Lung (tissue), 17 donors: ENCODE measurements at places on chromosomes 1 and 21. TPM values are rescaled to one million over a fixed set of nuclear protein-coding genes. Genes with fewer than 3 reads are reported as not detected.

GRCh38 chr1:178908358-178908757, 37.5 kb upstream of the ANGPTL1 start:
- no peak overlapping the region for H3K27ac ChIP-seq
- H3K4me1 ChIP-seq: no peaks in the 10 kb centered on the region
- H3K27me3 ChIP-seq: no peaks in the 10 kb centered on the region
- no peak for DNase-seq
- H3K4me3 ChIP-seq: no peak overlapping the region

DNA sequence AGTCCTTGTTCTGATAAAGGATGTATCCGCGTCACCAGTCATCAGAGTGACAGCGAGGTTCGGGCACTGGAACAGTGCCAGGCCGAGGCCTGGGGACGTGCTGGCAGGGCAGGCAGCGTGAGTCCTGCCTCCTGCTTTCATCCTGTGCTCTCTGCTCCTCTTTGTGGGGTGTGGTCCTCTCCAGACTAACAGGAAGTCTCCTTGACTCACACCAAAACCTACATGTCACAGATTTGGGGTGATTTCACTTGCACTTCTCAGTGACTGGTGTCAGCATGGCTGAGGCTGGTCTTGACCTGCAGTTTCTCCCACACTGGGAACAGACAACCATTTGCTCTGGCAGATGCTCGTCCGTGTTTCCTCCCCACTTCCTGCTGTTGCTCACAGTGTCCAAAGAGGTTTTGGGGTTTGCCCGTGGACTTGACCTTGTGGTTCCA, 8.8 kb upstream of the NLRP3 start:
- H3K4me1 ChIP-seq: no peaks in the 10 kb centered on the region
- DNase-seq: no peak

- H3K36me3 ChIP-seq: no peaks in the 10 kb centered on the region
- no peak overlapping the region for H3K27ac ChIP-seq
- no peak for DNase-seq
- no peak overlapping the region for H3K4me3 ChIP-seq
- H3K27me3 ChIP-seq: no peaks in the 10 kb centered on the region
These were observed 369.1 kb upstream of the VAMP3 start for GRCh38 chr1:7401814-7402547.

- H3K4me1 ChIP-seq: no peaks in the 10 kb centered on the region
- H3K36me3 ChIP-seq: no peaks in the 10 kb centered on the region
- no peak for DNase-seq
- no peak overlapping the region for H3K27ac ChIP-seq
These were observed 19.5 kb downstream of the FAAH start for GRCh38 chr1:46413596-46413985.

GRCh38 chr1:41073971-41074370, 52.4 kb upstream of the SLFNL1 start:
- H3K4me3 ChIP-seq: no peak overlapping the region
- no peak for DNase-seq
- no peaks in the 10 kb centered on the region for H3K4me1 ChIP-seq

- no peak overlapping the region for H3K27ac ChIP-seq
- no peaks in the 10 kb centered on the region for H3K27me3 ChIP-seq
- H3K4me3 ChIP-seq: no peak overlapping the region
These were observed 41.6 kb upstream of the SLC45A1 start for GRCh38 chr1:8276173-8276914.

GRCh38 chr1:108609483-108610049, 49.7 kb downstream of the EEIG2 start:
- H3K27me3 ChIP-seq: no peaks in the 10 kb centered on the region
- peak; percentile 30 for DNase-seq
- peaks cover 12% of the 10 kb centered on the region for H3K36me3 ChIP-seq
- peaks cover 16% of the 10 kb centered on the region for H3K4me1 ChIP-seq
- no peak overlapping the region for H3K27ac ChIP-seq

DNA sequence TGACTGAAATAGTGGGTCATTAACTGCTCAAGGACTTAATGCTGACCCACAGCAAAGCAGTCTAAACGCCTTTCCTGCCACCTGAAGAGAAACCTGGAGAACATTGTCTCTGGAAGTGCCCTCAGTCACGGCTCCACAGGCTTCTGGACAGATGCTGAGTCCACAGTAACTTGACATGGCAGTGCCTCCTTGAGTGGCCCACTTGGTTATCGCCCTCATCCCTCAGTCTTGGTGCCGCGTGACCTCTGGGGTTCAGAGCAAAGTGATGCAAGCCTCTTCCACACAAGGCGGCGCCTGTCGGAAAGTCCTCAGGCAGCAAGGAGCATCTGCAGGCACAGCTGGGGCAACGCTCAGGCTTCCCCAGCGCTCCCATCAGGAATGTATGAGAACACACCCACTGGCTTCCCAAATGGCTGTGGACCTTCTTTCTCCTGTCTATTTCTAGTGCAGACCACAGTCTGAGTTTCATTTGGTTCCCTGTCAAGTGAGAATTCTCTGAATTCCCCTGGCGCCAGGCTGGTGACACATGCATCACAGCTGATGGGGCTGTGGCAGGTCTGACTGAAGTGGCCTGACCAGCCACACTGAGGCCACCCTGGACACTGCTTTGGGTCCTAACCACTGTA, 13.0 kb upstream of the ANGPTL7 start:
- H3K27me3 ChIP-seq: no peaks in the 10 kb centered on the region
- no peaks in the 10 kb centered on the region for H3K36me3 ChIP-seq
- peaks cover 11% of the 10 kb centered on the region for H3K4me1 ChIP-seq

DNA sequence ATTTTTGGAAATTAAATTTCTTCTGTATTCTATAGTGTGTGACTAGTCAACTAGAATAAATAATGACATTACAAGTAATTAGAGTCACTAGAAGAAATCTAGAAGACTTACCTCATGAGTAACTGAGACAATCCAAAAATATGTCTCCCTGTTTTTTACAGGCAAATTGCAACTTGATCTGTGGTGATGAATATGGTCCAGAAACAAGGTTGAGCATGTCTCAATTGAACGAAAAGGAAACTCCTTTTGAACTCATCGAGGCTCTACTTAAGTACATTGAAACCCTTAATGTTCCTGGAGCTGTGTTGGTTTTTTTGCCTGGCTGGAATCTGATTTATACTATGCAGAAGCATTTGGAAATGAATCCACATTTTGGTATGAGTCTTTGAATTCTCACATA, 36.7 kb downstream of the DHX9 start:
- no peak for DNase-seq
- H3K27ac ChIP-seq: no peak overlapping the region
- H3K27me3 ChIP-seq: no peaks in the 10 kb centered on the region
- H3K4me3 ChIP-seq: no peak overlapping the region
- no peaks in the 10 kb centered on the region for H3K4me1 ChIP-seq

DNA sequence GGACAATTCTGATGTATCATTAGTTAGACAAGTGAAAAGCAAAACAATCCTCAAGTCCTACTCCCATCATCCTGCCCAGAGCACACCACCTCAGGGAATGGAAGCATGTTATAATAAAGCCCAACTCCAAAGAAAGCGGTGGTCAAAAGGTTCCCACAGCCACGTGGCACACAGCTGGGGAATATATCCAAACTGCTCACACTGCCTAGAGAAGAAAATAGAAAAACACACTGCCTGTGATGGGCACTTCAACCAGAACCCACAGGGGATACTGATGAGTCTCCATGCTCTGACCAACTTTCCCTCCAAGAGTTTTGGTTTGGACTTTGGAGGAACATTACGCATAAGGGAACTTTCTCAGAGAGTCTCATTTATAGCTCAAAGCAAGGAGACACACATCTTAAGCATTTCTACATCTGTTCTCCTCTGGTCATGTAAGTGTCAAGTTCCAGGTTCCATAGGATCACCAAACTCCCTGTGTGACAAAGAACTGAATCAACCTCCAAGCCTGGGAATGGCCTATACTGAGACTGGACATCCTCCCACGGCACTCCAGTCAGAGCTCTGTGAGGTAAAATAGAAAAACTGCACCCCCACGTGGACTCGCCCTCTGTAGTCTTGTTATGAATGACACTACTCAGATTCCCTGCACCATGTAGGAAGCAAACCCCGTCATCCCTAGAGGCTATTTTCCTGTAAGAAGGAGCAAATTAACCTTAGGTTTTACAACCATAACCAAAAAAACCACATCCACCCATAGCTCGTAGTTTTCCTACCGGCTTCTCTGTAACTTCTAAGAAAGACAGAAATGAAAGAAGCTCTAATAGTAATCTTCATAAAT, 12.2 kb downstream of the DSTYK start:
- no peak overlapping the region for H3K27ac ChIP-seq
- no peaks in the 10 kb centered on the region for H3K36me3 ChIP-seq
- H3K27me3 ChIP-seq: no peaks in the 10 kb centered on the region
- DNase-seq: no peak
- H3K4me3 ChIP-seq: no peak overlapping the region

DNA sequence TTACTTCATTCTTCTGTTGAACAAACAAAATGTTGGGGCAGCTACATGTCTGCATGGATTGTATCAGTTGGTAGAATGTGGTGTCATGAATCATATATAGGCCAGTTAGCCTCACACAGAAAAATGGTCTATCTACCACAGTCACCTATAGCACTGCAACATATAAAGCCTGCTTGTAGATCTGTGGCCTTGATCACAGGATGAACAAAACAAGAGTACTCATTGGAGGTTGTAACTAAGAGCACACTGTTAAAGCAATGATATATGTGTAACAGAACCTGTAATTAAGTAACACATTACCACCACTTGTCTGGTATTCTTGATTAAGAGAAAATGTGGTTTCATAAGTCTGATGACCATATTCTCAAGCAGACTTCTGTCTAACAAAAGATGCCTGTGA, 167.3 kb upstream of the SGIP1 start:
- no peak for DNase-seq
- no peak overlapping the region for H3K4me3 ChIP-seq
- H3K36me3 ChIP-seq: peaks cover 18% of the 10 kb centered on the region
- no peak overlapping the region for H3K27ac ChIP-seq
- peaks cover 2% of the 10 kb centered on the region for H3K4me1 ChIP-seq

DNA sequence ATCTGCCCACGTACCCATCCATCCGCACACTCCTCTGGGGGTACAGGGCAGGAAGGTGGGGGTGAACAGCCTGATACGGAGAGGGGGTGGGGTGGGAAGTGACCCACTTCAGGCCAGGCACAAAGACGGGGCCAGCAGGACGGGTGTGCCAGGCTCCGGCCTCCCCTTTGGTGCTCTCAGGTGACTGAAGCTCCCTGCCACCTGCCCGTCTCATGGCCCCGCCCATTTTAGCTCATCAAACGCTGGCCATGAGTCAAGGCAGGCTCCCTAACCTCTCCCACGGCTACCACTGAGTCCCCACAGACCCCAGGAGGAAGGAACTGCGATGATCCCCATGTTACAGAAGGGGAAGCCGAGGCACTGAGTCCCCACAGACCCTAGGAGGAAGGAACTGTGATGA, 109.6 kb downstream of the CRYAA start:
- DNase-seq: no peak
- peaks cover 26% of the 10 kb centered on the region for H3K4me1 ChIP-seq
- no peaks in the 10 kb centered on the region for H3K27me3 ChIP-seq
- H3K4me3 ChIP-seq: no peak overlapping the region
- H3K36me3 ChIP-seq: no peaks in the 10 kb centered on the region
- H3K27ac ChIP-seq: no peak overlapping the region

- H3K27me3 ChIP-seq: no peaks in the 10 kb centered on the region
- no peak overlapping the region for H3K4me3 ChIP-seq
- H3K36me3 ChIP-seq: no peaks in the 10 kb centered on the region
- no peak overlapping the region for H3K27ac ChIP-seq
These were observed 32.0 kb upstream of the TLR5 start for GRCh38 chr1:223175032-223175431.

- H3K36me3 ChIP-seq: no peaks in the 10 kb centered on the region
- no peaks in the 10 kb centered on the region for H3K27me3 ChIP-seq
- no peak overlapping the region for H3K4me3 ChIP-seq
These were observed 190.8 kb downstream of the LTN1 start for GRCh38 chr21:28801906-28802305.

GRCh38 chr1:175399795-175400194, 207.2 kb upstream of the KIAA0040 start:
- no peaks in the 10 kb centered on the region for H3K4me1 ChIP-seq
- H3K27me3 ChIP-seq: no peaks in the 10 kb centered on the region
- H3K27ac ChIP-seq: no peak overlapping the region
- H3K36me3 ChIP-seq: no peaks in the 10 kb centered on the region
- no peak overlapping the region for H3K4me3 ChIP-seq
- DNase-seq: no peak

DNA sequence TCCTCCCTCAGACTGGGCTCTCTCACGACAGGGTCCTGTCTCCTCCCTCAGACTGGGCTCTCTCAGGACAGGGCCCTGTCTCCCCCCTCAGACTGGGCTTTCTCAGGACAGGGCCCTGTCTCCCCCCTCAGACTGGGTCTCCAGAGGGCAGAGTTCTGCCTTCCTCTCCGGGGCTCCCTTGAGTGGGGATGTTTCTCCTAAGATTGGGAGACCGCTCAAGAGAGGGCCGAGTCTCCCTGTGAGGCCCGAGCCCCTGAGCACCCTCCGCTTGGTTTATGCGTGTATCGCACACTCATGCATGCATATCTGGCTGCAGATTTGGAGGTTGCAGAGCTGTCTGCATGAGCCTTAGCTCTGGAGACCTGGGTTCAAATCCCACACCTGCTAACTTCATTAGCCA, 39.3 kb upstream of the CSF3R start:
- H3K27me3 ChIP-seq: no peaks in the 10 kb centered on the region
- H3K4me1 ChIP-seq: no peaks in the 10 kb centered on the region
- no peak for DNase-seq
- no peak overlapping the region for H3K27ac ChIP-seq

DNA sequence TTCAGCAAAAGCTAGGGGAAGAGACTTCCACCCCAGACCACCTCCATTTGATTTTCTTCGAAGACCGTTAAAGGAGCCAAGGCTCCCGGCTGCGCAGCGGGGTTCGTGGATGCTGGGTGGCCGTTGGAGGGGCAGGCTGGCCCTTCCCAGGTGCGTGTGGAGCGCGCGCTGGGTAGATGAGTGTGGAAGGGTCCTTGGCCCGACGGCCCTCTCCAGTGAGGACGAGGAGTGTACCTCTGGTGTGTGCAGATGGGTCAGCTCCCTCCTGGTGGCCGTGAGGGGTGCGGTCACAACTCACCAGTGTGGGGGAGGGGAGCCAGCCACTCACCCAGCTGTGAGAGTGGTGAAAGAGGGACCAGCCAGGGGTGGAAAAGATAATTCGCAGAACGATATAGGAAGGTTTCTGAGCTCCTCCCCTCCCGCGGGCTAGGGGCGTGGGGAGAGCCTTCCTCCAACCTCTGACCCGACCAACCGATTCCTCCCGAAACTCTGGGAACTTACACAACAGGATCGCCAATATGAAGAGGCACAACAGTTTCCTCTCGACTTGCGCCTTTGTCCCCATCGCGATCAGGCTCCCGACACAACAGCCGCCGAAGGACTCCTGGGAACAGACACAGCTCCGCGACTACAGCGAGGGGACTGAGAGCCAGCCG, at the start of gene F11R:
TSS of gene F11R (minus strand) at position 644 of the 656 bp plus-strand sequence. CDS start at position 565, 79 bp downstream.
- peak within 1 kb of the TSS; percentile 39 for H3K27ac ChIP-seq
- H3K4me1 ChIP-seq: peaks cover 11% of the 10 kb centered on the region
- no peaks in the 10 kb centered on the region for H3K27me3 ChIP-seq
- H3K4me3 ChIP-seq: peak within 1 kb of the TSS; percentile 49
- peak; percentile 47 for DNase-seq

GRCh38 chr1:21200767-21201166, 24.1 kb upstream of the EIF4G3 start:
- H3K27ac ChIP-seq: no peak overlapping the region
- H3K4me1 ChIP-seq: no peaks in the 10 kb centered on the region
- H3K36me3 ChIP-seq: no peaks in the 10 kb centered on the region
- DNase-seq: no peak
- H3K4me3 ChIP-seq: no peak overlapping the region

MTHFR gene
- total RNA-seq: 34.0 TPM

CEP170 gene
- 113 TPM for total RNA-seq

MARK1 gene
- 6.5 TPM for total RNA-seq

GPR161 gene
- total RNA-seq: 8.4 TPM

TNFSF18 gene
- total RNA-seq: 1.2 TPM

C21orf58 gene
- total RNA-seq: 20.8 TPM
